ENCODE measurements at places on chromosomes 11 and 22. TPM values are rescaled to one million over a fixed set of nuclear protein-coding genes. Genes with fewer than 3 reads are reported as not detected.

The SLC22A6 gene
- not detected for total RNA-seq

DNA sequence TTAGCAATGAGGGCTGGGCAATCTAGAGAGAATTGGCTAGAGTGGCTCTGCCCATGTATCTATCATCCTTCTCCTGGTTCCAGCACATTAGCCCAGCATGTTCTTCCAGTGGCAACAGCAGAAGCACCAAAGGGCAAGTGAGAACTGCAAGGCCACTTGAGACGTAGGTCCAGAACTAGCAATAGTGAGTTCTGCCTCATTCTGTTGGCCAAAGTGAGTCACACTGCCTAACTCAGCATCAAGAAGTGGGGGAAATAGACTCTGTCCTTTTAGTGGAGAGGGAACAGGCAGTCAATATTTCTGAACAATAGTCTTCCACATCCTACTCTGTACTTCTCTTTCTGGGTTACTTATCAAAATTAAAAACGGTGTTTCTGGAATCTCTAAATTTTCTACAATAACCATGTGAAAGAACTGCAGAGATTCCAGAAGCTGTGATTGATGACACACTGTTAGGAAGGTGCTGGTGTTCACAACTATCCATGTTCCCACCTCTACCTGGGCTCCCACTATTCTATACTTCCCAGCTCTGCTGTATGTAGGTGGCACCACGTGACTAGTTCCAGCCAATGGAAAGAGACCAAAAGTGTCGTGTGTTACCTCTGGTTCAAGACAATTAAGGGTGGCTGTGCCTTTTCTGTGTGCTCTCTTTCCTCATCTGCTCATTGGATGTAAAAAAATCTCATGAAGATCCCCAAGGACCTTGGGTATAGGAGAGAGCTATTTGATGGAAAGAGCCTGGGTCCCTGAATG is 23.4 kb upstream of the GRK3 start:
- no peaks in the 10 kb centered on the region for H3K36me3 ChIP-seq
- H3K4me3 ChIP-seq: no peak overlapping the region
- no peaks in the 10 kb centered on the region for H3K4me1 ChIP-seq
- DNase-seq: no peak
- no peak overlapping the region for H3K27ac ChIP-seq

DNA sequence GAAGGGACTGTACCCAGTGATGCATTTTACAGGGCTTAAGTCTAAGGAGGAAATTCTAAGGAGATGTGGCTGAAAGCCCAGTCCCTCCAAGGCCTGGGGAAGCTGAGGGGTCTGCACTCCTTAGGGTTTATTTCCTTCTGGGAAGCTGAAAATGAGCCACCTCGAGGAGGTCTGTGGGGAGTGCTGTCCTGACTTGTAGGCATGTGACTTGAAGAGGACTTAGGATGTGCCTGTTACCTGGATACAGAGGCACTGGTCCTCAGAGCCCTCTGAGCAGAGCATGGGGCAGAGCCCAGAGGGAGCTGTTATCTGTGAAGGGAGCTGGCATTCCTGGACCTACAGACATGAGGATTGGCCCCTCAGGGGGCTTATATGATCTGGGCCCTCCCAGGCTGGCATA is 77.1 kb downstream of the TP53I11 start:
- H3K27ac ChIP-seq: no peak overlapping the region
- no peaks in the 10 kb centered on the region for H3K27me3 ChIP-seq
- no peak for DNase-seq
- H3K4me1 ChIP-seq: no peaks in the 10 kb centered on the region
- H3K36me3 ChIP-seq: no peaks in the 10 kb centered on the region

DNA sequence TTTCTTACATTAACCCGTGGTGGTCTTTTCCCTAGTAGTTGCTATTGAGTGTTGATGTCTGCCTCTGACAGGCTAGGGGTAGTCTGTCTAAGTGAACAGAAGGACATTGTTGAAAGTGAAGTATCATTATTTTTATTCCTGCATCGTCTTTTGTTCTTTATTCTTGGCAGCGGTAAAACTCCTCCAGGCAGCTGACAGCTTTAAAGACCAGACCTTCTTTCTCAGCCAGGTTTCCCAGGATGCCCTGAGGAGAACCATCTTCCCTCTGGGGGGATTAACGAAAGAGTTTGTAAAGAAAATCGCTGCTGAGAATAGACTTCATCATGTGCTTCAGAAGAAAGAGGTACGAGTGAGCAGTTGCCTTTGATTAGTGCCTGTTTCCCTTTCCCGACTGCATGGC is 14.6 kb downstream of the TRMU start:
- H3K27me3 ChIP-seq: no peaks in the 10 kb centered on the region
- H3K4me1 ChIP-seq: no peaks in the 10 kb centered on the region
- DNase-seq: no peak

The OR52I2 gene
- not detected for total RNA-seq

DNA sequence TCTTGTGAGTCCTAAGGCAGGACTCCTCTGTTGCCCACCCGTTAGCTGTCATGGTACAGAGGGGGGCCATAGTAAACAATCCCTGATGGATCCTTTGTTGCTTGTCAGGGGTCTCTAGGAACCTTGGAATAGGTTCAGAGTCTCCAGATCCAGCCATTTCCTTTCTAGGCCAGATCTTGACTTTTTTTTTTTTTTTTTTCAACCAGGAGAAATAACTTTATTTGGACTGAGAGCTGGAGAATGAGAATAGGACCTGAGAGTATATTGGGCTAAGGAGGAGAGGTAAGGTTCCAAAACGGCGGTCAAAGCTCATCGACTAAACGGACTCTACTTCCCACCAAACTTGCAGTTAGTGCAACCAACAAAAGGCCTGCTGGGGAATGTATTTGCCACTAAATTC is 7.7 kb downstream of the CEP164 start:
- no peaks in the 10 kb centered on the region for H3K4me1 ChIP-seq
- DNase-seq: no peak
- H3K36me3 ChIP-seq: no peaks in the 10 kb centered on the region
- no peak overlapping the region for H3K27ac ChIP-seq
- no peak overlapping the region for H3K4me3 ChIP-seq

The HDAC10 gene
- total RNA-seq: 24.9 TPM

GRCh38 chr11:35235936-35236666 is 97.1 kb downstream of the CD44 start:
- H3K27me3 ChIP-seq: no peaks in the 10 kb centered on the region
- no peak overlapping the region for H3K27ac ChIP-seq
- DNase-seq: no peak
